Breast epithelium (tissue), 4 donors: ENCODE measurements at places on chromosomes 2 and 18. TPM values are rescaled to one million over a fixed set of nuclear protein-coding genes. Genes with fewer than 3 reads are reported as not detected.

Gene SCN1A
- not detected for total RNA-seq

Gene DLX1
- total RNA-seq = not detected

Gene CXCR4
- 25.8 TPM for total RNA-seq

Gene MARCO
- 58.6 TPM for total RNA-seq

Gene ARL4C
- total RNA-seq = 61.0 TPM

Gene CIAO1
- total RNA-seq = 127 TPM

Gene CRIM1
- 166 TPM for total RNA-seq

Gene E2F6
- 23.3 TPM for total RNA-seq

Gene NEB
- 2.6 TPM for total RNA-seq

Gene COLEC12
- total RNA-seq = 57.3 TPM

Gene TUBB8B
- total RNA-seq = not detected

Gene TBC1D8
- total RNA-seq = 89.7 TPM

Gene HSBP1L1
- 24.6 TPM for total RNA-seq

Gene GATA6
- total RNA-seq = 11.0 TPM

Gene NABP1
- 34.4 TPM for total RNA-seq

Gene TUBA4A
- 73.3 TPM for total RNA-seq

Gene ZSWIM2
- not detected for total RNA-seq

Gene CYP27C1
- 0.33 TPM for total RNA-seq

Gene ALK
- 5.6 TPM for total RNA-seq

Gene CNNM3
- total RNA-seq = 7.5 TPM

Gene ABCG5
- not detected for total RNA-seq

Gene CRYBA2
- not detected for total RNA-seq

Gene MEMO1
- 26.1 TPM for total RNA-seq

Gene DSC3
- 54.3 TPM for total RNA-seq

Gene CFC1B
- not detected for total RNA-seq

Gene ID2
- total RNA-seq = 305 TPM

Gene GPR35
- total RNA-seq = 1.6 TPM

Gene SPRED2
- 25.2 TPM for total RNA-seq

Gene CPLX4
- total RNA-seq = not detected

Gene FNDC4
- 57.3 TPM for total RNA-seq

Gene PLCL1
- total RNA-seq = 11.3 TPM

Gene C2orf80
- not detected for total RNA-seq

Gene ALS2
- 19.7 TPM for total RNA-seq

Gene CEBPZOS
- 19.4 TPM for total RNA-seq

Gene GALNT14
- 4.3 TPM for total RNA-seq

Gene MYOM1
- 6.9 TPM for total RNA-seq

Gene GNLY
- 2.0 TPM for total RNA-seq
